ENCODE measurements at places on chromosomes 2 and 18.

GRCh38 chr18:70289351-70290312 lies 787 bp downstream of the SOCS6 start:
- DNase-seq = no peak

- DNase-seq = no peak
Observed at GRCh38 chr2:143254110-143254509, 124.9 kb downstream of the ARHGAP15 start.

GRCh38 chr2:88500691-88501090 lies 48.2 kb upstream of the FOXI3 start:
- no peak for DNase-seq

DNA sequence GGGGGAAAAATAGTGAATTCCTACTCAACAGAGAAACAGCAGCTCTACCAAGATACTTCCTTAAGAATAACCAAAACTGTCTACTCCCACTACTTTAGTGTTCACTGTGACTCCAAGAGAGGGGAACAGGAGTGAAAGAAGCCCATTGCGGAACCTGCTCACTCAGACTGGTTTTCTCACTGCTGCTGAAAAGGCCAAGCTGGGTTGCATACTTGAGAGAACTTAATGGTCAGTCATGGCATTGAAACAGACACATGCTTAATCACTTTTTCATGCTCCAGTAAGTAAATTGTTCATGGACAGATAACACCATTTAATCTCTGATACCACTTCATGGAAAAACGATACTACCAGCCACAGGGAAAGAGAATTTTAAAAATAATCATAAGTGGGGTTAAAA lies 35.7 kb upstream of the SLC8A1 start:
- DNase-seq = no peak

DNA sequence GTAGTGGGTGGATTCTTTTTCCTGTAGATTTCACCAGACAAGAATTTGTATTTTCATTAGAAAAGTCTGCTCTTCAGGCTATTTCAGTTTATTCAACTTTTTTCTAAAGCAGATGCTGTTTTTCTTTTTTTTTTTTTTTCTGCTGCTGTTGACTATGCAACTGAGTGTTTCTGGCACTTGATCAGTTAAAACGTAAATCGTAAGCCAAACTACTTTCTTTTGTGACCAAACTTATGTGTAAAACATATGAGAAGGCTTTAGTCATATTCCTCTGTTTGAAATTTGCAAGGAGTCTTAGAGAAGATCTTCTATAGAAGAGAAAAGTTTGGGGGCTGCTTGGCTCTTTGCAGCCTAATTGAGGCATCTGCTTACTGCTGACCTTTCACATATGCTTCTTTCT lies 170.1 kb downstream of the PARD3B start:
- DNase-seq = no peak

DNA sequence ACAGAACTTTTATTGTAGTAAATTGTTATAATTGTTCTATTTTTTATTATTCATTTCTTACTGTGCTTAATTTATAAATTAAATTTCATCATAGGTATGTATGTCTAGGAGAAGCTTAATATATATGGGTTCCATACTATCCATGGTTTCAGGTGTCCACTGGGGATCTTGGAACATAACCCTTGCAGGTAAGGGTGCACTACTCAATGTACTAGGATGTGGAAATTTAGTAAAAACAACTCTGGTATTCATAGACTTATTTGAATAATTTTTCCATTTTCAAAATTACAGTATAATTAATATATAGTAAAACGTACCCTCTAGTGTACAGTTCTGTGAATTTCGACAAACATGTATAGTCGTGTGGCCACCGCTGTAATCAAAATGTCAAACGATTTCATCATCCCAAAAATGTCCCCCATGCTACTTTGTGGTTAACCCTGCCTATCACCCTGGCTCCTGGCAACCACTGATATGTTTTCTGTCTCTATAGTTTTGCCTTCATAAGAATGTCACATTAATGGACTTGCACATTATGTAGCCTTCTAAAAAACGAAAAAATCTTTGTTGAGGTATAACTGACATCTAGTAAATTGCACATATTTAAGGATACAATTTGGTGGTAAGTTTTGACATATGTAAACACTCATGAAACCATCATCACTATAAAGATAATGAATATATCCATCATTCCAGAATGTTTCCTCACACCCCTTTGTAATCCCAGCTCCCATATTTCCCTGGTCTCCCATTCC lies 45.7 kb downstream of the ARL5A start:
- DNase-seq = no peak

DNA sequence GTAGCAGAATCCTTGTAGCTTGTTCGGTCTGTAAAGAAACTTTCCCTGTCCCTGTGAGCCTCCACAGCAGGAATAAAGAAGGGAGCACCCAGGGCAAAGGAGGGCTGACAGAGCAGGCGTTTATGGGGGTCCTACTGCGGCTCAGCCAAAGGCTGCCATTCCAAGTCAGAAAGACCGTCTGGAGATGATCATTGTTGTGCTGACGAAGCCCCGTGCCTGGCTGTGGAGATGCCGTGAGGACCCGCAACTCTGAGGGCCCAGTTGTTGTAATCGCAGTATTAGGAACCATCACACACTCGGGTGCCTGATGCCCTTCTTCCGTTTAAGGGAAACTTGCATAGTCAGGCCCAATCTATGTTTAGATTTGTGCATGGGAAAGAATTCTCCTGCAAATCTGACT lies 16.9 kb upstream of the VWA3B start:
- no peak for DNase-seq
